ENCODE measurements at places on chromosomes 12 and 14.

GRCh38 chr12:58034311-58034710 is 92.9 kb downstream of the ATP23 start:
- DNase-seq = no peak

- peak; percentile 25 for DNase-seq
Measured at GRCh38 chr12:47891356-47891755, 13.4 kb downstream of the VDR start.

- DNase-seq = no peak
Measured at GRCh38 chr12:64551676-64552075, 58.6 kb upstream of the RASSF3 start.

DNA sequence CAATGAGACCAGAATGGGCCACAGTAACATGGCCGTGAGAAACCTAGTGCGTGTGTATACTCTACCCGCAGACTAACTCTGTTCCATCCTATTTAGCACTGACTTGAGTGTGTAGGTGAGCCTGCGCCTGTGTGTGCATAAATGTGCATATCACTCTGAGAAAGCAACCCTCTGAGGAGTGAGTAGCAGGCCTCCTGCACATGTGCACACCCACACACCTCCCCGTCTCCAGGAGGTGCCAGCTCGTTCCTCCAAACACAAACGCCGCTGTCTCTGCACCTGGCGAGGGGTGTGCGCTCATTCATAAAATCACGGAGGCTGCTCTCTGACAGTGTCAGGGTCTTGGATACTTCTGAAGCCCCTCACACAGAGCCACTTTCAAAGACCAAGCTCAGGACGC is 138.9 kb downstream of the GCH1 start:
- DNase-seq = no peak

DNA sequence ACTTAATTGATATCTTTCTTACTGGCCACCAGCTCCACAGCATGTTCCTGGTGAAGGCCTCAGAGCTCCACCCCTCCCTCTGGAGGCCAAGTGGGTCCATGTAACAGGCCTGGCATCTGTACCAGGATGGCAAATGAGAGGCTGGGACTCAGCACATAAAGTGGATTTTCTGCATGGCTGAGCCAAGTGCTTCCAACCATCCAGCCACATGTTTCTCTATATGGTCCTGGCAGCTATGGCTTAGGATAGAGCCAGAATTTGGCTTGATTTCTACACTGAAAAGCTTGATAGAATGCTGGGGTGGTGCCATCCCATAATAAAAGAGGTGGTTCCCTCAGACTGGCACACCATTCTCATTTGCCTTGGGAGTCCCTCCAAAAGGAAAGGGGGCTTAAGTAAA is 94.1 kb downstream of the PAX9 start:
- no peak for DNase-seq

- DNase-seq = no peak
Measured at GRCh38 chr12:131711551-131712205, 788 bp downstream of the SFSWAP start.

DNA sequence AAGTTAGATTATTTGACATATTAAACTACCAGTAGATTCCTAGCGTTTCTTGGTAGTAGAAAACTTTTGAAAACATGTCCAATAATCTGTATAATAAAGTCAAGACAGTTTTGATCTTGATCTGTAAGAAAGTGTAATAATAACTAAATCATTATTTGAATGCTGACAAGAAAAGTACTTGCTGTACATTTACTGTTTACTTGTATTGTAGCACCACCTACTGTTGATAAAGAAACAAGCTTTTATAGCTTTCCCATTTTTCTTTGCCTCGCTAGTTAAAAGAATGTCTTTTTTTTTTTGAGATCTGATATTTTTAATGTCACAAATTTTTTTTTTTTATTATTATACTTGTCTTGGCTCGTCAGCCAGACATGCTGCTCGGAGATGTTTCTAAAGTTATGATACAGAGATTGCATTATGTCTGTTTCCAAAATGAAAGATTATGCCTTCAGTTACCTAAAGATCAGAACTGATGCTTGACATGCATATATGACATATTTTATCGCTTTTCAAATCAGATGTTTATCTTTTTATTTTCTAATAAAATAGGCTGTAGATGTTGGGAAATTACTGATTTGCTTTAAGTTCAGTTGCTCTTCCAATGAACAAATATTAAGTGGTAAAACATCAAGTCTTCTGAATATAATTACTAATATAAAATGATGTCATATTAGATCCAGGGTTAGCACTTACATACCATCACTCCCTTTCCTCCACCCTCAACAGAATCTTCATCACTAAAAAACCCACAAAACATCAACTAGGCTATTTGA is 140.5 kb downstream of the AKAP6 start:
- no peak for DNase-seq

DNA sequence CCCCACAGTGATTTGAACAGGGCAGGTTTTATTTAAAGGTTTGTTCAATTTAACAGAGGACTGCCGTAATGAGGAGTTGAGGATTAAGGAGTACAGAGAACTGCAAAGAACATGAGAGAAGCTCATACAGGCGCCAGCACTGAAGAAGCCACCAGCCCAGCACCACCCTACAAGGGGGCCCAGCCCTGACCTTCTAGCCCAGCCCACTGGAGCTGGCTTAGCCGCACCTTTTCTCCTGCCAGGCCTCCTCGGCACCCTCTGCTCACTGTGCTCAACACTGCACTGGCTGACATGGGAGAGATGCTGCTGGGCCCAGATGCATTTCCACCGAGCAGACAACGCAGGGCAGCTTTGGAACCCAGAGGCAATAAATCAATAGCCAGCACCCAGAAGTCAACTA is 36.5 kb upstream of the SFSWAP start:
- no peak for DNase-seq

DNA sequence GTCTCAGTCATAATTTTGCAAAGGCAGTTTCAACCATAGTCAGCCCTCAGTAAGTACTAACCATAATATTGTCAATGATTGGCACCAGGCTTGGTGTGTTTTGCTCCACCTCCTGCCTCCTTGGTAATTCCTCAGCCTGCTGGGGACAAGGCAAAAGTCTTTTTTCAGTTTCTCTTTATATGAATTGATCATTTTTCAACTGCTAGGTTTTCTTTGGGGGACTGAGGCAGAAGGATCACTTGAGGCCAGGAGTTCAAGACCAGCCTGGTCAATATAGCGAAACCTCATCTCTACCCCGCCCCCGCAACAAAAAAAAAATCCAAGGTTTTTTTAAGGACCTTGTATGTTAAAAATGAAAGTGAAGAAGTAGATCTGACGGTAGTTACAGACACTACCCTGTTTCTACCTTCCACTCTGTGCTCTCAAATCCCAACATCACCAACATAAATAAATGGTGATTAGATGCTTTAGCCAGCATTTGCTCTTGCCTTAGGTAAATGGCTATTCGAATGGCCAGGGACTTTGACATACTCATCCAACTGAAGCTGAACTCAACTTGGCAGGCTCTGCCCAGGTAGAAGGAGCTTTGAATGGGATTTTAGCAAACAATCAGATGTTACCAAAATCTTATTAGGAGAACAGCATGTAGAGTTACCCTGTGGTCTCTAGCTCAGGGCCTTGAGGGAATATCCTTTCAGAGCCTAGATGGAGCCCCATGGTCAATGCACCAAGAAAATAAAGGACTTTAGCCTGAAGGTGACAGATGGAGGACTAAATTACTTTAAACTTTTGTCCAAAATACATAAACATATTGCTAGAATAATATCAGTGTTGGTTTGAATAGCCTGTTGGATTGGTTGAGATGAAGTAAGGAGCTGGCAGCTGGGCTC is 126.9 kb upstream of the AMIGO2 start:
- DNase-seq = no peak

DNA sequence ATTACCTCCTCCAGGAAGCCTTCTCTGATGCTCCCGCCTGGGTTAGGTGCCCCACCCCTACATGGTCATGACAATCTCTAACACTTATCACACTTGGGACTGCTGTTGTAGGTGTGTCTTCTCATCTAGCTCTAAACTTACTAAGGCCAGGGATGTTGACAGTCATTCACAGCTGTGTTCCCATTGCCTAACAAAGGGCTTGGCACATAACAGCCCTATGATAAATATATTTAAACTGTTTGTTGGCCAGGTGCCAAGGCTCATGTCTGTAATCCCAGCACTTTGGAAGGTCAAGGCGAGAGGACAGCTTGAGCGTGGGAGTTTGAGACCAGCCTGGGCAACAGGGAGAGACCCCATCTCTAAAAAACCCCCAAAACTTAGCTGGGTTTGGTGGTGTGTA is 98.8 kb upstream of the RGS6 start:
- DNase-seq = no peak

- DNase-seq = no peak
Measured at GRCh38 chr12:122928404-122929147, 32.7 kb upstream of the VPS37B start.

All from testis (tissue), 5 donors.